Activated CD8-positive, alpha-beta memory T cell treated with anti-CD3 and anti-CD28 coated beads for 24 hours (primary cell): ENCODE measurements at places on chromosomes 6 and 20.
A peak's percentile ranks its signal among the peaks of the same experiment; 100 is the strongest.

- DNase-seq, result peak; percentile 81
Measured at GRCh38 chr6:26272171-26272637, 92.8 kb upstream of the BTN3A2 start.

DNA sequence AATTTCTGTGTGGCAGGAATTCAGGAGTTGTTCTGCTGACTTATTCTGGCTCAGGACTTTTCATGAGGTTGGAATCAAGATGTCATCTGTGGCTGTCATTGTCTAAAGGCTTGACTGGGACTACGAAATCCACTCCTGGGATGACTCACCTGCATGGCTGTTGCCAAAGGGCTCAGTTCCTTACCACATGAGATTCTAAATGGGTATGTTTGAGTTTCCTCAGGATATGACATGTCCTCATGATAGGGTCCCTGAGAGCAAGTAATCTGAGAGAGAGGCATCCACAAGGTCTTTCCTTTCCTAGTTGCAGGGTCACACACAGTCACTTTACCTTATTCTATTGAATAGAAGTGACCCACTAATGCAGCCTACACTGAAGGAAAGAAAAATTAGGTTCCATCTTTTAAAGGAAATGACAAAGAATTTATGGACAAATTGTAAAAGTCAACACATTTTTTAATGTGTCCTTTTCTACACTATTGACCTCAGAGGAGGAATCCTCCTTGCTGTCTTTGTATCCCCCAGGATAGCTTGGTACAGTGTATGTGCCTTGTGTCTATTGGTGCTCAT lies 1025.0 kb upstream of the GJE1 start:
- no peak for DNase-seq

DNA sequence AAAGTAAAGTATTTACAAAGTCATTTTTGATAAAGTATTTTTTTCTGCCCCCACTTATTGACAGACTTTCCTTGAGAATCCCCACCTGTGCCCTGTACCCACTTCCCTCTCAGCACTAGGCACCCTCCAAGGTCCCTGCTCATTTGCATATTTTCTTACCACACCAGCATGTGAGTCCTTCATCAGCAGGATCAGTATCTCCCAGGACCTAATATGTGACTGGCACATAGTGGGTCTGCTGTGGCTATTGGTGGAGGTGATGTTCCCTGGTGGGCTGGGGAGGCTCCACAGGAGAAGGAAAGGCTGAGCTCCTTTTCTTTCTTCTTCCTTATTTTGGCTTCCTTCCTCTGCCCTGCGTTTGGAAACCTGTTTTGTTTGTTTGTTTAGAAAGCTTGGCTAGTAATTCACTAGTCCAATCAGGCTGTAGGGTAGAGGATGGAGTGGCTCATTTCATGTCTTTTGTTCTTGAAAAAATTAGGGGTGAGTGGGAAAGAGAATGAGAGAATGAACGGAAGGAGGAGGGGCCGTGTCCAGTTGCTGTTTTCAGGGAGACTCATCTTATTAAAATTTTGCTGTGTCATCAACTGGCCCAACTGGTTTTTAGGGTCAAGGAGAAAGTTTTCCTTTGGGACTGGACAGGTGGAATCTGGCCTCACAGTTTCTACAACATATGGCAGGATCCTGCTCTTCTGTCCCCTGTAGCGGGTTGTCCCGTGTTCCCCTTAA lies 2.8 kb upstream of the RNF24 start:
- DNase-seq, result no peak

- no peak for DNase-seq
Measured at GRCh38 chr6:25100288-25100687, 164.5 kb upstream of the RIPOR2 start.

- DNase-seq, result no peak
Measured at GRCh38 chr6:126779331-126779730, 339.1 kb upstream of the RSPO3 start.

DNA sequence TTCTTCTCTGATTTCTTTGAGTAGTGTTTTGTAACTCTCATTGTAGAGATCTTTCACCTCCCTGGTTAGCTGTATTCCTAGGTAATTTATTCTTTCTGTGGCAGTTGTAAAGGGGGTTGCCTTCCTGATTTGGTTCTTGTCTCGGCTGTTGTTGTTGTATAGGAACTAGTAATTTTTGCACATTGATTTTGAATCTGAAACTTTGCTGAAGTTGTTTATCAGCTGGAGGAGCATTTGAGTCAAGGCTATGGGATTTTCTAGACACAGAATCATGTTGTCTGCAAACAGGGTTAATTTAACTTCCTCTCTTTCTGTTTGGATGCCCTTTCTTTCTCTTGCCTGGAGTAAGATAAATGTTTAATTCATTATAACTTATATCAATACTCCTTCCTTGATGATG lies 86.4 kb downstream of the OLIG3 start:
- no peak for DNase-seq

GRCh38 chr20:16664020-16664419 lies 65.8 kb upstream of the SNRPB2 start:
- no peak for DNase-seq

- no peak for DNase-seq
Measured at GRCh38 chr6:128357392-128358130, 162.8 kb downstream of the PTPRK start.
